ENCODE measurements at places on chromosomes 12 and 14.
A peak's percentile ranks its signal among the peaks of the same experiment; 100 is the strongest.

GRCh38 chr12:44852483-44852882 is 23.6 kb downstream of the NELL2 start:
- DNase-seq: no peak

DNA sequence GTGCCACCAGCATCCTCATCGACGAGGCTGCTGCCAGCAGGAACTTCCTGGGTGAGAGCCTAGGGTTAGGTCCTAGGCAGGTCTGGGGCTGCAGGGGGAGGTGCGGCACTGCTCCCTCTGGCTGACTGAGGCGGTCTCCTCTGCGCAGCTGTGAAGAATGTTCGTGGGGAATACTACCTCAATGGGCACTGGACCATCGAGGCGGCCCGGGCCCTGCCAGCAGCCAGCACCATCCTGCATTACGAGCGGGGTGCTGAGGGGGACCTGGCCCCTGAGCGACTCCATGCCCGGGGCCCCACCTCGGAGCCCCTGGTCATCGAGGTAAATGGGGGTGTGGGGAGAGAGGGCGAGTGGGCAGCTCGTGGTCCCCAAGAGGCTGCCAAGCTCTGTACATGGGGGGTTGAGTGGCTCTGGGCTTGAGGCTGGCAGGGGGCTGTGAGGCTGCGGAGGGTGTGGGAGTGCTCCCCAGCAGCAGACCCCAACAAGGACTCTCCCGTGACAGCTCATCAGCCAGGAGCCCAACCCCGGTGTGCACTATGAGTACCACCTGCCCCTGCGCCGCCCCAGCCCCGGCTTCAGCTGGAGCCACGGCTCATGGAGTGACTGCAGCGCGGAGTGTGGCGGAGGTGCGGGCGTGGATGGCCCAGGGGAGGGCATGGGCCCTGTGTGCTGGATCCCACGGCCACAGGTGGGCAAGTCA is 14.4 kb downstream of the PAPLN start:
- no peak for DNase-seq

GRCh38 chr12:132710043-132710404 is 618 bp upstream of the PGAM5 start:
- no peak for DNase-seq

DNA sequence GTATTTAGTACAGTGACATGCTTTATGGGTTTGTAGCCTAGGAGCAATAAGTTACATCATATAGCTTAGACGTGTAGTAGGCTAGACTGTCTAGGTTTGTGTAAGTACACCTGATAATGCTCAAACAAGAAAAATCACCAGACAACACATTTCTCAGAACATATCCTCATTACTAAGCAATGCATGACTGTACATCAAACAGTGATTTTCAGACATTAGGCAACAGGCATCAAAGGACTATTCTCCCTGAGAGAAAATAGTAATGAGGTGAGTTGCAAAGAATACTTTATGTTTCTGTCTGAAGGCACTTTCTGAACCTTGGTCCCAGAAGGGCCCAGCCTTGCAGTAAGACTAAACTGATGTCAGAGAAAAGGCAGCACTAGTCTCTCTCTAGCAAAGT is 48.4 kb upstream of the SYT10 start:
- DNase-seq: no peak

- no peak for DNase-seq
These were observed 76.9 kb downstream of the VWF start for GRCh38 chr12:6047249-6048237.

GRCh38 chr12:46659824-46660223 is 166.0 kb downstream of the SLC38A4 start:
- DNase-seq: no peak

- no peak for DNase-seq
These were observed 17.3 kb downstream of the HIP1R start for GRCh38 chr12:122852336-122853275.

DNA sequence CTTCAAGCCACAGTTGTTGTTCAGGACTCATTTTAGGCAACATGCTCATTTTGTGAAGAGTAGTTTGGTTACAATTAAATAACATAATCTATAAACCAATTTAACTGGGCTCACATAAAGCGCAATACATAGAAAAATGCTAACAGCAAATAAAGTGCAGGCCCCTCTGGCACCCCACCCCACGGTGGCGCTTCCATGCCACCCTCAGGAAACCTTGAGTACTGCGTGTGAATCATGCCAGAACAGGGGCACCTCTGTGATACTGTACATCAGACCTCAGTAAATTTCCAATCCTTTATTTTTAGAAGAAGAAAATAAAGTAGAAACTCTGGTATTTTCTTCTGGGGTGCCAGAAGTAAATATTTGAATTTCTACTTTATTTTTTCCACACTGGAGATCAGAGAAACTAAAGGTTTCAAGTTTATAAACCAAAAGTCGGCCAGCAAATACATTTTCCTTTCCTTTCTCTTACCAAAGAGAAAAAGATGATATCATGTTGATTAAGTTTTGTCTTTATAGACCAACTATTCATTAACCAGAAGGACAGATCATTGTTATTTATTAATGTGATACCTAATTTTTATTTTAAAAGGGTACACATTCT is 316.8 kb downstream of the PAWR start:
- DNase-seq: peak; percentile 12

DNA sequence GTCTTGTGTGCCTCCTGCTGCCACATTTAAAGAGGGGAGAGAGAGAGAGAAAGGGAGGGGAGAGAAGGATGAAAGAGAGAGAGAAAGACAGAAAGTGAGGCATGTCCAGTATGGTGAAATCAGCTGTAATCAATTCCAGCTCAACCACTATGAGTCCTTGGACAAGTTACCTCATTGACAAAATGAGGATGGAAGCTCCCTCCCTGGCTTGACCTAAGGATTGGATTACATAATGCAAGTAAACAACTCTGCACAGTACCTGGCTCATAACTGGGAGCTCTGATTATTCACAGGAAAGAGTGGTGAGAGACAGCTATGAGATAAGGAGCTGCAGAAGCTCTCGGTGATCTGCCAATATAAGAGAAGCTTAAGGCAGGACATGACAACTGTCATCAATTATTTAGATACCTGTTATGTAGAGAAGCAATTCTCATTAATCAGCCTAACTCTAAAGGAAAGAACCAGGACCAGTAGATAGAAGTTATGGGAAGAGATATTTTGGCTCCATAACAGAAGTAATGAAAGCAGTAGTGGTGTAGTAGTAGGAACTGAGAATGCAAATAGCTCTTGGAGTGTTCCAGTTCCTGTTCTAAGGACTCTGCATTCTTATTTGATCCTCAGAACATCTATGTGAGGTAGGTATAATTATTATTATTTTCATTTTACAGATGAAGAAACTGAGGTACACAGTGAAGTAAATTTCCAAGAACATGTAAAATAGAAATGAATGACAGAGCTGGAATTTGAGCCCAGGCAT is 791.6 kb downstream of the DIO2 start:
- no peak for DNase-seq

DNA sequence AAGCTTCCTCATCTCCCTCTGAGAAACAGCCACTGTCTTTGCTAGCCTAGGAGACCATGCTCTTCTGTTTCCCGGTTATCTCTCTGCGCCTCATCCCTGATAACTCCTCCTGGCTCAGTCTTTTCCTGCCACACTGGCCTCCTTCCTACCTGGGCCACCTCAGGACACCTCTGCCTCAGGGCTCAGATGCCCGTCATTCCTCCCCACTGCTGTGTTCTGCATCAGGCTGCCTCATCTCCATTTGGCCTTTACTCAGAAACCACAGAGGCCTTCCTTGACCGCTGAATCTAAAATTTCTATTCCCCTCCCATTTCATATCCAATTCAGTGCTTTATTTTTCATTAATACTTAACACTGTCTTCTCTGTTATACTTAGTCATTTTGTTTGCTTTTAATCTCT is 311.0 kb upstream of the RGS6 start:
- no peak for DNase-seq

GRCh38 chr12:95557625-95558024 is 6.3 kb upstream of the USP44 start:
- no peak for DNase-seq

GRCh38 chr12:114209861-114210260 is 196.1 kb downstream of the TBX5 start:
- peak; percentile 28 for DNase-seq

DNA sequence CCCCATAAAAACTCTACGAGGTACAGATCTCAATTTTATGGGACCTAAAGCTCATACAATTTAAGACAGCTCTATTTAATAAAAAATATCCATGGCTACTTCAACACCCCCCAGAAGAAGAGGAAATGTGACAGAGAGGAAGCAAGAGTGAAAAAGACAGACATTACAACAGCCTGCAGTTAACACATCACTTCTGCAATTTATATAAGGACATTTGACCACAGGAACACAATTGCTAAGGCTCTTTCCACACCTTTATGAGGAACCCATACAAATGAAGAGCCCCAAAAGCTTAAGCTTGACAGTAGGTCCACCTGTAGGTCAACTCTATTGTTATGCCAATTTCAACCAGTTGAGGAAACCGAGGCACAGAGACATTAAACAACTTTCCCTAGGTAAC is 5.6 kb downstream of the OR10P1 start:
- DNase-seq: no peak

GRCh38 chr12:28222081-28222700 is 31.9 kb downstream of the CCDC91 start:
- DNase-seq: no peak

GRCh38 chr12:112916270-112916669 is 9.5 kb downstream of the OAS1 start:
- no peak for DNase-seq

DNA sequence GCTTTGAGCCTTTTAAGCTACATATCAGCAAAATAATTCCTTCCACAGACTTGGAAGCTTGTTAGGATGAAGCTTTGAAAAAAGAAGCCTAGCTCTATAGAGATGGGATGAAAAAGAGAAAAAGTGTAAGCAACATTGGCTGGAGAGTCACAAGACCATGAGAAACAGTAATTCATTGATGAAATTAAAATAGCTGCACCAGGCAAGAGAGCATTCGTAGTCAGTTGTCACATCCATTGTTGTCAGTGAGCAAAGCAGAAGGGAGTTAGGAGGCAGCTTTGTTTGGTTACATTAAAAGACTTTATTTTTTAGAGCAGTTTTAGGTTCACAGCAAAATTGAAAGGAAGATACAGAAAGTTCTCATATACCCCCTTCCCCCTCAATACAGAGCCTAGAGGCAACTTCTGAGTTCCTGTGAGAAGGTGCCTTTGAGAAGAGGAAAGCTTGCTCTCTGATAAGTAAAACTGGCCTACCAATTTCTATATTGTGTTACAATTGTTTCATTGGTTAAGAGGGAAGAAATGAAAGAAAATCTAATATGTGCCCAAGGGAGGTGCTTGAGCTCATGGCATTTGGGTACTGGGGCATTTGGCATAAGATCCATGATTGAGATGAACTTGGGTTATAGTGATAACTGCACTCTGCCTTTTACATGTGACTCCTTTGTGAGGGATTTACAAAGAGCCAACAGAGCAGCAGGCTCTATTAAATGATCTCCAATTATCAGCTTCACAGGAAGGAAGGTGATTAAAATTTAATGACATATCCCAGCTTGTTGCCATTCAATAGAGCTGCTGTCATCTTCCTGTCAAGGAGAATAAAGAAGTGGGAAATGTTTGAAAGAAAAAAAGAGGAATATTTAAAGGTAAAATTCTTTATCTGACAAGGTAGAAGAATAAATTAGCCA is 361.3 kb upstream of the TMTC1 start:
- no peak for DNase-seq

DNA sequence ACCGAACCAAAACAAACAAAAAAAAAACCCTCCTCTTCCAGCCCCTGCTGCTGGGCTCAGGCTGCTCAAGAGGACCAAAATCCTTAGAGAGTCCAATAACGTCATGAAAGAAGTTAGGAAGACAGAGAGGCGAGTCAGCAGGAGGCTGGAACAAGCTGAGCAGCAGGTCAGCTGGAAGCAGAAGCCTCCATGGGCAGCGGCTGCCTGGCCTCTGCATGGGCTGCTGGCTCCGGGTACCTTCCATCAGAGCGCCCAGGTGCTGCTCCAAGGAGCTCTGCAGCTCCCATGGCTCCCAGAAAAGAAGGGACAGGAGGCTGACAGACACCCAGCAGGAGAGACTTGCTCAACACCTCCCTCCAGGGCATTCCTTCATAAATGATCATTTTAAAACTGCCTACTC is 3.2 kb upstream of the KRT2 start:
- no peak for DNase-seq

DNA sequence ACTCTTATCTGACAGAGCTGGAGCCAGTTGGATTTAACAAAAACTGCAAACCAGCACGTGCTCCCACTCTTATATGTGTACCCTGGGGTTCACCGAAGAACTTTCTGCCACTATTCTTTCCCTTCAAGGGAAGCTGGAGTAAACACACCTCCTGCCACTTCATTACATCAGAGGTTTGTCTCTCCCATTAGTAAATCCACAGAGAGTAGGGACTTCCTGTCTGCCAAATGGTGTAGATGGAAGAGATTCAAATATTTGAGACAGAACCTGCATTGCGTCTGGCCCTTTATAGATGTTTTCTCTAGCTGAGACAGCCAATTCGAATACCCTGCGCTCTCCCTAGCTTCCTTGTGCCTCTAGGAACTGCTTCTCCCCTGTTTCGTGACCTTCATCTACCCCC is 29.1 kb upstream of the AEBP2 start:
- no peak for DNase-seq

DNA sequence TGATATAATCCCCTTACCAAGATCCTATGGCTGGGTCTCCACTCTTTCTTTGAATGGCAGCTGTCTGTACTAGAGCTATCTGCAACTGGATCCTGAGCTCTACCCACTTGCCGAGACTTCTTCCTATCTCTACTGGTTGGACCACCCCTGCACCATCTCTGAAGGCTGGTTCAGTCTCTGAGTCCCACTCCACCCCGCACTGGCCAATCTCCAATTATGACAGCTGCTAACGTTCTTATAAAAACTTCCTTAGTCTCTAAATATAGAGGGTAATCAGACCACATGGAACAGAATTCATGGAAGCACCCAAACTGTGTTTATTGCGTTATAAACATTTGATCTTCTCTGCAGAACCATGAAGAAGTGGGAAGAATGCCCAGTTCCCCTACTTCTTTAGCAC is 186.6 kb upstream of the EEA1 start:
- DNase-seq: no peak

- no peak for DNase-seq
These were observed 15.2 kb downstream of the PLD4 start for GRCh38 chr14:104939666-104940410.

- no peak for DNase-seq
These were observed 68.9 kb downstream of the ESR2 start for GRCh38 chr14:64225151-64225757.

DNA sequence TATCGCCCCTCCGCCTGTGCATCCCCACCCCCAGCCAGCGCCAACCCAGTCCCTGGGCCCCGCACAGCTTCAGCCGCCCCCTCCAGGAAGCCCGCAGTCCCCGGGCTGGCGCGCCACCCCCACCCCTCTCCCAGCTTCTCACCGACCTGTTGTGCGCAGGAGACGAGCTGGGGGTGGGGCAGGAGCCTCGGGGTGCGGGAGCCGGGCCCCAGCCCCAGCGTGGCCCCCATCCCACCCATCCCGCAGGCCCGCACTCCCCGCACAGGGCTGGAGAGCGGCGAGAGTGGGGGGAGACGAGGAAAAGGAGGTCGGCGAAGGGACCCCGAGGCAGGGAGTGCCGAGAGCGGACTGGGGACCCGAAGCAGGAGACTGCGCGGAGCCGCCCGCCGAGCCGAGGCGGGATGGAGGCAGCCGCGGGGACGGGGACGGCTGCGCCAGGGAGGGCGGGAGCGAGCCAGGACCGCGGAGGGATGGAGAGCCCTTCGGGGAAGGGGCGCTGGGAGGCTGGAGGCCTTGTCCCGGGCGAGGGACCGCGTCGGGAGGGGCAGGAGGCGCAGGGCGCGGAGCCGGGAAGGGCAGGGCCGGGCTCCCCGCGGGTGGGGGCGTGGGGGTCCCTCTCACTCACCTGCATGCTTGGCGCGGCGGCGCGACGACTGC is 498 bp downstream of the PIANP start:
- no peak for DNase-seq

- no peak for DNase-seq
These were observed 149.2 kb downstream of the PHLDA1 start for GRCh38 chr12:75882421-75882820.

Measured in SHP77 (cell line).